HTR-8/SVneo (cell line): ENCODE measurements at places on chromosomes 5 and 9.

GRCh38 chr9:111429175-111429574, 55.0 kb downstream of the ECPAS start:
- DNase-seq: no peak

- DNase-seq: no peak
Measured at GRCh38 chr5:20601678-20602100, 613.7 kb upstream of the CDH18 start.

- DNase-seq: no peak
Measured at GRCh38 chr5:139212486-139212885, 14.3 kb upstream of the SIL1 start.

DNA sequence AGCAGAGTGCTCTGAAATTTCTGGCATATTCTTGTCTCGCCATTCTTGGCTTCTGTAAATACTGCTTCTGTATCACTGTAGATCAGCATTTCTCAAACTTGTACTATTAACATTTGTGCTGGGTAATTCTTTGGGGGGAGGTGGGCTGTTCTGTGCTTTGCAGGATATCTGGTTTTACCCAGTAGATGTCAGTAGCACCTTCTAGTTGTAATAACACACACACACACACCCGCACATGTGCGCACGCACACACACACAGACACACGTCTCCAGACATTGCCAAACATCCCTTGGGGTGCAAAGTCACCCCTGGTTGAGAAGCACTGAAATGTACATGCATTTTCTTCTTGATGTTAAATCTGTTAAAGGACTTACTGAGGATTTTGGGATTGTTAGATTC, 304.1 kb downstream of the MAT2B start:
- no peak for DNase-seq

GRCh38 chr9:75455444-75455921, 367.2 kb downstream of the OSTF1 start:
- DNase-seq: no peak

DNA sequence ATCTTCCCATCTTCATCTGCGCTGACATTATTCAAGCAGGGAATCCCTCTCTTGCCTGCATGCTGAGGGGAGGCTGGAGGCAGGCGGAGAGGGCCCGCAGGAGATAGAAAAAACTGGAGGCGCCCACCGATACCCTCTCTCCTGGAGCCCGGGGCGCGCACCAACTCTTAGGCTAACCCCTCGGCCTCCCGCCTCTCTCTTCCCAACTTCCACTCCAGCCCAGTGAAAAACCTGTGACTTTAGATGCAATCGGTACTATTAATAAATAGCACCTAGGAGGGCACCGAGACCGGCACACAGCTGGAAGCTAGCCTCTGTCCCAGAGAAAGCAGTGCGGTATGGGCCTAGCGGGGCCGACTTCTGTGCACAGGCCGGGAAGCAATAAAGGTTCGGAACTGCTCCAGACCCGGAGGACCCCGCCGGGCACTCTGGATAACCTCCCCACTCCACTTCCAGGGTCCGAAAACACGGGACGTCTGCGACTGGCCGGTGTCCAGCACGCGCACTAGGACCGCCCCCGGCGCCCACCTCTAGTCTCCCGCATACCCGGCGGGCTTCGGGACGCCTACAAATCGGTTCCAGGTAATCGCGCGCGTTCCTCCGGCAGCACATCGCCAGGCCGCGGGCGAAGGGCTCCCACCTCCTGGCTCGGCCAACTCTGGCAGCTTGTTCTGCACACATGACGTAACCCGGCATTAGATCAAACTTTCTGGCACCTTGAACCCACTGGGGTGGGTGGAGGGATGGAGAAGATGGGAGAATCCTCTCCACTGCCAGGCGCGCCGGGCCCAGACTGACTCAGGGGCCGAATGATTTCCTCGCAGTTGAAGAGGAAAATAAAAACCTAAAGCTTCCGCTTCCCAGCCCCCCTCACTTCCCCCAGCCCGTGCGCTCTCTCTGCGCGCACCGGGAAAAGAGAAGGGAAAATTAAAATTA, 1.4 kb downstream of the EFNA5 start:
- DNase-seq: no peak

- no peak for DNase-seq
Measured at GRCh38 chr5:158060212-158060611, 201.3 kb upstream of the CLINT1 start.

- DNase-seq: no peak
Measured at GRCh38 chr5:114387433-114387832, 25.6 kb downstream of the KCNN2 start.

DNA sequence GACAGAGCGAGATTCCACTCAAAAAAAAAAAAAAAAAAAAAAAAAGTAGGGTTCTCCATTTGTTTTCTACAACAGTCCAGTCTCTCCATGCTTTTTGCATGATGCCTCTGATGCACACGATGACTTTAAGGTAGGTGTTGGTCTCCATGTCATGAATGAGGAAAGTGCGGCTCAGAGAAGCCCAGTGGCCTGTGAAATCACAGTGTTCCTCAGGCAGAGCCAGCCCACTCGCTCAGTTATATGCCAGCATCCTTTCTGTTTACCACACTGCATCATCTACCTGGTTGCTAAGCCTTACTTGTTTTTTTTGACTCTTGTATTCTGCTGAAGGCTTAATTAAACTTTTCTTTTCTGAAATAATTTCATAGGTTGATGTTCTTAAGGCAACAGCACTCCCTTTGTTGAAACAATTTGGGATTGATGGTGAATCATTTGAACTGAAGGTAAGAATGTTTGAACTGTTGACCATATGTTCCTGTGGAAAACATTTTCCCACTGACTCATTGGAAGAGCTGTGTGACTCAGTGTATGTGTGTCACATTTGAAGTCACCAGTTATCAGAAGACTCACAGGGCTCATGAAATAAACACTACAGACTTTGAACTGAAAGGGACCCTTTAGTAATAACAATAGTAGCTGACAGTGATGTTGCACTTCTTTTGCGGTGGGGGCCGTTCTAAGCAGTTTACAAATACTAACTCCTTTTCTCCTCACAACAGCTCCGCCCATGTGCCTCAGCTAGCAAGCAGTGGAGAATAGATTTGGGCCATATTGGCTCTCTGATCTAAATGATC, 40.2 kb downstream of the RCL1 start:
- DNase-seq: peak; percentile 66

GRCh38 chr9:72485821-72486593, 35.4 kb upstream of the TMC1 start:
- DNase-seq: no peak

- DNase-seq: no peak
Measured at GRCh38 chr9:71790296-71790695, 22.0 kb upstream of the CEMIP2 start.

DNA sequence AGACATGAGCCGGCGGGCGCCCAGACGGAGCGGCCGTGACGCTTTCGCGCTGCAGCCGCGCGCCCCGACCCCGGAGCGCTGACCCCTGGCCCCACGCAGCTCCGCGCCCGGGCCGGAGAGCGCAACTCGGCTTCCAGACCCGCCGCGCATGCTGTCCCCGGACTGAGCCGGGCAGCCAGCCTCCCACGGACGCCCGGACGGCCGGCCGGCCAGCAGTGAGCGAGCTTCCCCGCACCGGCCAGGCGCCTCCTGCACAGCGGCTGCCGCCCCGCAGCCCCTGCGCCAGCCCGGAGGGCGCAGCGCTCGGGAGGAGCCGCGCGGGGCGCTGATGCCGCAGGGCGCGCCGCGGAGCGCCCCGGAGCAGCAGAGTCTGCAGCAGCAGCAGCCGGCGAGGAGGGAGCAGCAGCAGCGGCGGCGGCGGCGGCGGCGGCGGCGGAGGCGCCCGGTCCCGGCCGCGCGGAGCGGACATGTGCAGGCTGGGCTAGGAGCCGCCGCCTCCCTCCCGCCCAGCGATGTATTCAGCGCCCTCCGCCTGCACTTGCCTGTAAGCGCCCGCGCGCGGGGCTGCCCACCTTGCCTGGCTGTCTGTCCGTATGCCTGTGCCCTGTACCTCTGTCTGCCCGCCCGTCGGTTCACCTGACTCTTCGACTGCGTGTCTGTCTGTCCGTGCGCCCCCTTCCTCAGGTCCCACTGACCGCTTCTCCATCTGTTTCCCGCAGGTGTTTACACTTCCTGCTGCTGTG, 412 bp downstream of the FGF18 start:
- peak; percentile 34 for DNase-seq

DNA sequence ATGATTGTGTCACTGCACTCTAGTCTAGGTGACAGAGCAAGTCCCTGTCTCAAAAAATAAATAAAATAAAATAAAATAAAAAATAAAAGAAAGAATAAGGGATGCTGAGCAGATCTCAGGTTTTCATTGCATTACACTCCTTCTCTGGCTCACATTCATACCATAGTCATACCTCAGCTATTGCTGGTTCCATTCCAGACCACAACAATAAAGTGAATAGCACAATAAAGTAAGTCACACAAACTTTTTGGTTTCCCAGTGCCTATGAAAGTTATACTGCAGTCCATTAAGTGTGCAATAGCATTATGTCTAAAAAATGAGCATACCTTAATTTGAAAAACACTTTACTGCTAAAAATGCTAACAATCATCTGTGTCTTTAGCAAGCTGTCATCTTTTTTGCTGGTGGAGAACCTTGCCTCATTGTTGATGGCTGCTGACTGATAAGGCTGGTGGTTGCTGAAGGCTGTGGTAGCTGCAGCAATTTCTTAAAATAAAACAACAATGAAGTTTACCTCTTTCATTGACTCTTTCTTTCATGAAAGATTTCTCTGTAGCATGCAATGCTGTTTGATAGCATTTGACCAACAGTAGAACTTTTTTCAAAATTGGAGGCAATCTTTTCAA, 415.7 kb downstream of the ZNF608 start:
- DNase-seq: no peak

GRCh38 chr5:58918021-58918729, 335.3 kb downstream of the RAB3C start:
- DNase-seq: no peak

GRCh38 chr5:132408456-132408855, 38.9 kb downstream of the SLC22A5 start:
- no peak for DNase-seq

- DNase-seq: no peak
Measured at GRCh38 chr5:141149812-141150211, at the start of gene PCDHB6. Gene PCDHB6, plus strand, starts transcription at chr5:141150057. Its CDS starts 201 bp downstream, at chr5:141150258.

DNA sequence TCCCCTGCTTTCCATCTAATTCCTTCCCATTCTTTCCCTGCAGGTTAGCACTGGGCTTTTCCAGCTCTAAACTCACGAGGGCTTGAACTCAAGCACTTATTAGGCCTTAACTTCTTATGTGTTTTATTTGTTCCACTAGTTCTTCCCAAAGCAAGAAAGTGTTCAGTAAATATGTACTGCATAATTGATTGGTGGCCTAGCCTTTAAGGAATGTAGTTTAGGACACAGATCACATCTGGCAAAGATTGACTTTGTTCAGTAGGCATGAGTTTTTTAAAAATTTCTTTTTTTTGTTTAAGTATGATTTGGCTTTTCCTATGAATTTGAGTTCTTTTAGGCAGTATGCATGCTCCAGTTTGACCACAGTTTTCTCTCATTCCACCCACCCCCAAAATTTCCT, 285.2 kb downstream of the NPR3 start:
- no peak for DNase-seq

DNA sequence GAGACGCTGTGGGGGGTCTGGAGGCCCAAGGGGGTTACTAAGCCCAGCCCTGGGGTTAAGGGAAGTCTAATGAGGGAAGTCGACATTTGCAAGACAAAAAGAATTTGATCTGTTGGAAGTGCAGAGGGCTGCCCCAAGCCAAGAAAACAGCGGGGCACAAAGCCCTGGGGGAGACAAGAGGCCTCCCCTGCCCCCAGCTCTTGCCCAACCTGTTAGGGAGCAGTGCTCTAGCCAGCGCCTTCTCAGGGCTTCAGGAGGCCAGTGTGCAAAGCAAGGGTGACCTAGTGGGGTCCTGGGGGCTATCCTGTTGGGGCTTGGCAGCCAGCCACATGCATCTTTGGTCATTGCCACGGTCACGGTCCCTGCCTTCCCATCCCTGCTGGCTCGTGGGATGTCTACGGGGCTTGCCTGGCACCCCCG, 25.2 kb downstream of the GFI1B start:
- DNase-seq: no peak

GRCh38 chr5:124043456-124043855, 531.5 kb downstream of the CSNK1G3 start:
- no peak for DNase-seq

GRCh38 chr5:152178350-152178699, 226.8 kb downstream of the NMUR2 start:
- DNase-seq: no peak

DNA sequence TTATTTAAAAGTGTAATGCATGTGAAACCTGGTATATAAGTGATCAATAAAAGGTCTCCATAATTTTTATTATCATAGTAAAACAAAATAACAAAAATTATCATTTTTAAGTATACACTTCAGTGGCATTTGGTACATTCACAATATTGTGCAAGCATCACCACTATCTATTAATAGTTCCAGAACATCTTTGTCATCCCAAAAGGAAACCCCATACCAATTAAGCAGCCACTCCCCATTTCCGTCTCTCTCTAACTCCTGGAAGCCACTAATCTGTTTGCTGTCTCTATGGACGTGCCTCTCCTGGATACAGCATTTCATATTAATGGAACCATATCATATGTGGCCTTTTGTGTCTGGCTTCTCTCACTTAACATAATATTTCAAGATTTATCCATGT, 7.6 kb downstream of the OLFML2A start:
- no peak for DNase-seq

- DNase-seq: no peak
Measured at GRCh38 chr9:124450931-124451661, 845 bp downstream of the ADGRD2 start.

DNA sequence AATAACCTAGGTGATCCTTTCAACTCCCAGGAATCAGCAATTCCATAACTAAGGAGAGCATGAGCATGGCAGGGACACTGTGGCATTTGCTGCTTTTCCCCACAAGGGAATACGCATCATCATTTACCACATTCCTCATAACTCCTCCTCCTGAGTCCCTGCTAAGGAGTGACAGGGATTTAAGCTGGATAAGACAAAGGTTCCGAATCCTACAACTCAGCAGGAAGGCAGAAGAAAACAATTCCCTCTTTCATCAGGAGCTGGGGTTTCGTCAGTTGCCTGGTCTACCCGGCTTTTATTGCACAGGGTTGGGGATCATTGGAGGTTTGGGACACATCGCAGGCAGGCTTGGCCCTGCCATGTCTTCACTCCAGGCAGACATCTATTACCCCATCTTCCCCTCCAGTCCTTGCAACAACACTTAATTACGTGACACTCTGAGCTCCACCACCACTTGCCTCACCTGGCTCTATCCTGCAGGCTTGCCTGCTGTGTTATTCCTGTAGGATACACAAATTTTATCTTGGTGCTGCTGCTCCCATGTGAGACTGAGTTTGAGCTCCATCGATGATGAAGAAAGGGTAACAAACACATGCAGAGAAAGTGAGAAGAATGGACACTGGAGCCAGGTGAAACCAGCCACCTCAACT, 563.0 kb upstream of the KLF4 start:
- no peak for DNase-seq

GRCh38 chr9:78239506-78239905, 3.6 kb downstream of the CEP78 start:
- DNase-seq: no peak

DNA sequence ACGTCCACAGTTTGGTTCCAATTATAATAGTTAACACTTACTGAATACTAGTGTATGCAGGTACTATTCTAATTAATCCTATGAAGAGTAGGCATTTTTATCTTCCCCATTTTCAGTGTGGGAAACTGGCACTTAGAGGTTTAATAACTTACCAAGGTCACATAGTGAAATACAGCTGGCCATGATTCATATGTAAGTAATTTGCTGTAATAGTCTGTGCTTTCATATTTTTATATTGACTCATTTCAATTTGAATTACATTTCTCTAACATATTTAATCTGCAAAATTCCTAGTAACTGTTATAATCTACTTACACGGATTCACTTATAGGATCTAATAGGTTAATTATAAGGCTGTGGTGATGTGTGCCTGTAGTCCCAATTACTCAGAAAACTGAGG, 19.4 kb downstream of the CCNH start:
- DNase-seq: peak; percentile 35

GRCh38 chr5:96624596-96624995, 37.6 kb upstream of the CAST start:
- DNase-seq: no peak
